ENCODE measurements at places on chromosomes 7 and 10. TPM values are rescaled to one million over a fixed set of nuclear protein-coding genes. Genes with fewer than 3 reads are reported as not detected.

BICC1 gene
- not detected for total RNA-seq

CYP2C9 gene
- total RNA-seq: not detected

STEAP1B gene
- total RNA-seq: not detected

VGF gene
- total RNA-seq: not detected

FEZF1 gene
- total RNA-seq: not detected

SPDYE1 gene
- not detected for total RNA-seq

STRIP2 gene
- total RNA-seq: not detected

TTYH3 gene
- 14.9 TPM for total RNA-seq

ZDHHC4 gene
- total RNA-seq: 39.7 TPM

- no peak for DNase-seq
Observed at GRCh38 chr10:62243647-62243997, 25.0 kb downstream of the RTKN2 start.

DNA sequence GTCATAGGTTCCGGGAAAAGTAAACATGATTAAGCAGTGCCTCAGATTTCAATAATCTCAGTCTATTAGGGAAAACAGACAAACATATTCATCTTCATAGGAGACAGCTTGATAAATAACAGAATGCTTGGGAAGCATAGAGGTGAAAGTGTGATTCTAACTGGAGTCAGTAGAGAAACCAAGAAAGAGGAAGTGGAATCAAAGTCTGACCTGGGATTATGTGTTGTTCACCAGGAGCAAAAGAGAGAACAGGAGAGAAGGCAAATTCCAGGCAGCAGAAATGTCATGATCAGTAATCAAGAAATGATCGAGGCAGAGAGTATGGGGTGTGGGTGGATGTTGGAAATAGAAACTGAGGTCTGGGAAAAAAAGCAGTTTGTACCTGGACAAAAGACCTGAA lies 43.7 kb downstream of the DGKB start:
- no peak for DNase-seq

DNA sequence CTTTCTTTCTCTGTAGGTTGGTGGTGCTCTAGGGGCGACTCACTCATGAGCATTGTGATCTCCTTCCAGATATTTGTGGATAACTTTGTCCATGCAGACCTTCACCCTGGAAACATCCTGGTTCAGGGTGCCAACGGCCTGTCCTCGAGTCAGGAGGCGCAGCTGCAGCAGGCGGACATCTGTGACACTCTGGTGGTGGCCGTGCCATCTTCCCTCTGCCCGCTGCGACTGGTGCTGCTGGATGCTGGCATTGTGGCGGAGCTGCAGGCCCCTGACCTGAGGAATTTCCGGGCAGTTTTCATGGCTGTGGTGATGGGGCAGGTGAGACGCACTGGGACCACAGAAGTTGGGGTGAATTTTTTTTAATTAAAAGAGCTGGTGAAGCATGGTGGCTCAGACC lies 9.6 kb upstream of the NDUFB2 start:
- DNase-seq: no peak

- no peak for DNase-seq
Observed at GRCh38 chr10:3790858-3791257, 5.8 kb upstream of the KLF6 start.

DNA sequence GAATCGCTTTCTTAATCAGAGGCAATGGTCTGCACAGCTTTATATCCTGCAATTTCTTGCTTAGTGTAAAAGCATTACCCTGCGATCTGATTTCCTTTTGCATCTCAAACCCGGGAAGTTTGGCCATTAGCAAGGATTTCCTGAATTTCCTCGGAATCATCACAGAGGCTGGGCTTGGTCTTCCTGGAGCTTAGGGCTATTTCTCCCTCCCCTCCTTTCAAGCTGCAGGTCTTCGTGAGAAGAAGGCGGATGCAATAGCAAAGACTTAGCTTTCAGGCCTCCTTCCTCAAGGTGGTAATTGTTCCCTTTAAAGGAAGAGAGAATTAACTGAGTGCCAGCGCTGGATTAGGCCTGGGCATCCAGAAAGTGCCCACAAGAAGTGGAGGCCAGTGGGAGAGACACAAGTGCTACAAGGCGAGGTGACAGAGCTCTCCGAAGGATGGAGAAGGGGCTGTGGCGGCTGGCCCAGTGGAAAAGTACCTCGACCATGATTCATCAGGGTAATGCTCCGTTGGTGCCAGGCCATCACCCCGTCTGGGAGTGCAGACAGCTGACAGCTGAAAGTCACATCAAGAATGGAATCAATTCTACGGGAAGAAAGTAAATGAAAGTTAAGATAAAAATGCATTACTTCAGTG lies 4.0 kb upstream of the ARMS2 start:
- DNase-seq: no peak

DNA sequence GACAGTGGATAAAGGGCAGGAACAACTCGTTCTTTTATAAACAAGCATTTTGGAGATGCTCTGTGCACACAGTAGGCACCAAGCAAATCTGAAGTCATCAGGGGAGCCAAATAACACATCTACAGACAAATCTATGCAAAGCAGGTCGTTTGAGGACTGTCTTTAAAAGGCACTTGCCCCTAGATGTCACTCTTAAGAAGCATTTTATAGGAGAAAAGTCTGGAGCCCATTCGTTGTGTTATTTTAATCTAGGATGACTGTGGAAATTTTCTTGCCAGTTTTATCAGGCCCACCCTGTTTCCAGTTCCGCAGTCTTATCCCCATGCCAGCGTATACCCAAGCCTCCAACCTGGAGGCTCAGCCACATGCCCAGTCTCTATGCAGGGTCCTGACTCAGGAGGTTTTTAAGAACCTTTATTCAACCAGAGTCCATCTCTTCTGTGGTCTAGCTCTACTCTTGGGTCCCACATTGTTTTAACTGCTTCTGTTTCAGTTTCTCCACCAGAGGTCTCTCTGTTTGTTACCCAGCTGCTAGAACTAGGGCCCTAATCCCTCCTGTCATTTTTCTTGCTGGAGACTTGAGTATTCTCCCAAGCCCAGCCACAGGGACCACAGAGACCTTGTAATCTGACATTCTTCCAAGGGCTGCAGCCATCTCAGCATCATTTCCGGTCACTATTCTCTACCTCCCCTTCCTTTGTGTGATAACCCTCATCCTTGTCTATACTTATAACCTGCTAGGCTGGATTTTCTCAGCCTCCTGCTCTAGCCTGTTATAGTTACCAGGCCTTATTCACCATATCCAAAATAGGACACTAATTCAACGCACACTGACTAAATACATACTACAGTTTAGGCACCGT lies 26.7 kb downstream of the PIK3CG start:
- no peak for DNase-seq

DNA sequence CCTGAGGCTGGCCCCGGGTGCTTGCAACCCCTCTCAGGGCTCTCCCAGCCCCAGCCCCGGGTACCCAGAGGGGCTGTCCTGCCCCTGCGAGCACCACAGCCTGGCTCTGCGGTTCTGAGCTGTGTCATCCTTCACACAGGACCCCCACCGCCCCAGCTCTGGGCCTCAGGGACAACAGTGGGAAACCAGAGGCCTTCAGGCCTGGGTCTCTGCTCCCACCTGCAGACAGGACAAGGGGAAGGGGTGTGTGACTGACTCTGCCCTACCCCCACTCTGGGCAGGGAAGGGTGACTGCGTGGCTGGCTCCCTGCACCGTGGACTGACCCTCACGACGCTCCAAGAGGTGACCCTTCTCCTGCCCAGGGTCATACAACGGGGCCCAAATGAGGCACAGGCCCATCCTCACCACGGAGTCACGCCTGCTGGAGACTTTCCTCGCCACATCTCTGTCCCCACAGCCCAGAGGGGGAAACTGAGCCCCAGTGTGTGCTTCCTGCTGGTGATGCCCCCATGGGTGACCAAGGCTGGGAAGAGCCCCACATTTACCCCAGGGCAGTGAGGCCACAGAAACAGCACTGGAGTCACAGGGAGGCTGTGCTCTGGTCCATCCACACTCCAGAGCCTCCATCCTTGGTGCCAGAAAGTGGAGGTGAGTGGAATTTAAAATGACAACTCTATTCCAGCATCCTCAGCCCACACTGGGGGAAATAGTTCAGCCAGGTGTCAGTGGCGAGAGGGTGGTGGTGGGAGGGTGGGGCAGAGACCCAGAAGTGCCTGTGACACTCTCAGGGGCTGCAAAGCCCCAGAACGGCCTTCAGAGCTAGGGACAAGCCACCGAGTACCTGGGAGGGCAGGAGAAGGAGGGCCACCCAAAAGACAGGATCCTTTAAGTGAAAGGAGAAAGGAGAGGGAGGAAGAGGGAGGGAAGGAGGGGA lies 13.6 kb downstream of the CAMK2B start:
- DNase-seq: no peak

- no peak for DNase-seq
Observed at GRCh38 chr7:99086532-99086931, 57.4 kb downstream of the SMURF1 start.

DNA sequence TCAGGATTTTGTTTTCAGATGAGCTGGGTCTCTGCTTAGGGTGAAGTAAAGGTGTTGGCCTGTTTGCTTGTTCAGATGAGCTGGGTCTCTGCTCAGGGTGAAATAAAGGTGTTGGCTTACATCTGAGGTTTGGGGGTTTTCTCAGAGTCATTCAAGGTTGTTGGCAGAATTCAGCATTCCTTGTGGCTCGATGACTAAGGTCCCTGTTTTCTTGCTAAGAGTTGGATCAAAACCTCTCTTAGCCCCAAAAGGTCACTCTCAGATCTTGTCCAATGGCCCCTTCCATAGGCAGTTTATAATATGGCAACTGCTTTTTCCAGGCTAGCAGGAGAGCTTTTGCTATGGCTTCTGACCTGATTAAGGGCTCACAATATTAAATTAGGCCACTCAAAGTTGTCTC lies 106.6 kb downstream of the ADAM22 start:
- DNase-seq: no peak

DNA sequence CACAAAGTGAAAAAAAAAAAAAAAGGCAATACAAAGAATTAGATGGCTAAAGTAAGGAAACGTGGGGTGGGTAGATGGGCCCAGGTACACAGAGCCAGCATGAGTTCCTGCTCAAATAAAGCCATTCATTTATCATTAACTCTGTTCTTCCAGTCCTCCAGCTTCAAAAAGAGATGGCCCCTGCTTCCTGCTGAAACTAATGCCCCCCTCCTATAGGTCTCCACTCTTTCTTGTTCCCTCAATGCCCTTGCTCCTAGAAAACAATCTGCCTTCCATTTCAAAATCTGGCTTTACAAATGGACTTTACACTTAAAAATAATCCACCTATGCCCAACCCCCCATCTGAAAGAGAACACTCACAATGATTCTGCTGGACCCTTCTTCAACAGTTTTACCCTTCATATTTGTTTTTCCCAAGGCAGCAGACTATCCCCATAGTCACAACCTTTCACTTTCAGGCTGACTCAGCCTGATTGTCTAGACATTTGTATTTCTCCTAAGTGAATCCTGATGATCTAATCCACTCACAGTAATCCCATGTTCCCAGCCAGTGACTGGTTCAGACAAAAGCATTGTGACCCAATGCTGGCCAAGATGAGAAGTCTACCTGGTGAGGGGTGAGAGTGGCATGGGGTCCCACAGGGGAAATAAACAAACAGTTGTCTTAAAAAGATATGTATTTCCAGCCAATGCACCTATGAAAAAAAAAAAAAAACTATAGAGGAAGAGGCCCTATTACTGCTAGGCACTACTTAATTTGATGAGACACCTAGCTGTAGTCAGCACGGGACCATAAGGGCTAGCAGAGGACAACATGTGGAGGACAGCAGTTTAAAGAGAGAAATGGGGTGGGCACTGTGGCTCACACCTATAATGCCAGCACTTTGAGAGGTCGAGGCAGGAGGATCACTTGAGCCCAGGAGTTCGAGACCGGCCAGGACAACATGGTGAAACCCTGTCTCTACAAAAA lies 74.6 kb upstream of the GRID1 start:
- DNase-seq: no peak

- DNase-seq: no peak
Observed at GRCh38 chr7:80619741-80620140, 18.7 kb upstream of the CD36 start.

DNA sequence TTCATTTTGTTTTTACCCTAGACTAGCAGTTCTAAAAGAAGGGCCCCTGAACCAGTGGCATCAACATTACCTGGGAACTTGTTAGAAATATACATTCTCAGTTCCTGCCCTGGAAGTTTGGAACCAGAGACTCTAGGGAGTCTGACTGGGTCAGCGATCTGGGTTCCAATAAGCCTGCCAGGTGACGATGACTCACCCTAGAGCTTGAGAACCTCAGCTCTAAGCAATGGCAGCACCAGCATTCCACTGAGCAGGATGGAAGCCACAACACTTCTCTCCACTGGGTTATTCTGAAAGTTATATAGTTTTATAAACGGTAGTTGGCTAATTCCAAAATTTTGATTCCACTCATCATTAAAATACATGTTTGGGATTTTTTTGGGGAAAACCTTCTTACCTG lies 97.0 kb upstream of the AMPH start:
- DNase-seq: no peak

DNA sequence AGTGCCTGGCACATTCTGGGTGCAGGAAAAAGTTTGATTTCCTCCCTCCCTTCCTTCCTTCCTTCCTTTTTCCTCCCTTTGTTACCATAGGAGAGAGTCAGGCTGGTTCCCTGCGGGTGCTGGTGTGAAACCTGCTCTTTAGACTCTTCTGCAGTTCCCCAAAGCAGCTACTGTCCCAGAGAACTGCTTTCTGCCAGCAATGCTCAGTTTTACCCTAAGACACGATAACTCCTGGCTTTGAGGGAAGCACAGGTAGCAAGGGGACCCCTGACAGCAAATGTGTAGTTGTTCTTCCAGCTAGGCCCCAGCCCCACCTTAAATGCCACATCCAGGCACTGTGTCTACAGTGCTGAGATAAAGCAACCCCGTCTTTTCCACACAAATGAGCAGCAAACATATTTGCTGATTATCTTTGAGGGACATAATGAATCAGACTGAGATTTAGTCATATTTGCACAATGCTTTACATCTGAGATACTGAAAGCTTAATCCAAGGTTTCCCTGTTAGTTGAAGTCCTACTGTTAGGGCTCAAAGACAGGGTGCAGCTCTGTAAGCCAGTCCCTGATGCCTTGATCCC lies 55.5 kb downstream of the MET start:
- no peak for DNase-seq

DNA sequence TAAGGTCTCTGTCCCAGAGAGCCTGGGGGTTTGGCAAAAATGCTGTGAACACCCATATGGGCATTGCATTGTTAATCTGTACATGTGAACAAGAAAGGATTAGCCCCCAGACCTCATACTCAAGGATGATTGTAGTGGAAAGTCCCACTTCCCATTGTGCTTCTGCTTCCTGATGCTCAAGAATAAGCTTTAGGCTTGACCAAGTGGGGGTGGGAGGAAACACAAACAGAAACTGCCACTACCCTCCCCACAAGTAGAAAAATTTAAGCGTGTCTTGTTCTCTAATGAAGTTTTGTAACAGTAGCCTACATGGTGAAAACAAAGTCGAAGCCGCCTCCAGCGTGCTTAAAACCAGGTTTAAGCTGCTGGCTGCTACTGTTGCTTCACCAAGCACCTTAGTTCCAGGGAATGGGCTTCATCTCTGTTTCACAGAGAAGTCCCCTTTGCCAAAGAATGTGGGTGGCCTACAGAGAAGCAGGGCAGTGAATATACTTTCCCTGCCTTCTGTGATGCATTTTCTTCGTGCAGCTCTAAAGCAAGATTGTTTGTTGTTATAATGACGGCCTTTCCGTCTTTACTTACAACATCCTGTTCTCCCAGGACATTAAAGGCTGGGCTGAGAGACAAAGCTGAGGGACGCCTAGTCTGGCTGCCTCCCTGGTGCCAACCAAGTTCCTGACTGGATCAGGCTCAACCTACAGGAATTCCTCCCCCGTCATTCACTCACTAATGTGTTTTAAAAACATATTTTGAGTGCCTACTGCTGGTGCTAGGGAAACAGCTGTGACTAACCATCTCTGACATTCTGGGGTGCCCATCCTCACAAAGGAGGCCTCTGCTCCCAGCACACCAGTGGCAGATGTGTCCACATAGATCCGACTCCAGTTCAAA lies 32.1 kb upstream of the CCSER2 start:
- DNase-seq: no peak

Measured in naive thymus-derived CD8-positive, alpha-beta T cell (primary cell).